ENCODE measurements at places on chromosomes 4 and X. TPM values are rescaled to one million over a fixed set of nuclear protein-coding genes. Genes with fewer than 3 reads are reported as not detected.

The MED12 gene
- total RNA-seq: 22.4 TPM

The NLRP2B gene
- not detected for total RNA-seq

The ADH7 gene
- total RNA-seq: not detected

The TCEAL2 gene
- total RNA-seq: 0.26 TPM

The STOX2 gene
- total RNA-seq: 11.3 TPM

The VCX gene
- not detected for total RNA-seq

The GPC3 gene
- total RNA-seq: 5.1 TPM

The FABP2 gene
- not detected for total RNA-seq

The XAGE2 gene
- total RNA-seq: not detected

The PNMA5 gene
- total RNA-seq: not detected
